ENCODE measurements at places on chromosomes 13 and 19.

DNA sequence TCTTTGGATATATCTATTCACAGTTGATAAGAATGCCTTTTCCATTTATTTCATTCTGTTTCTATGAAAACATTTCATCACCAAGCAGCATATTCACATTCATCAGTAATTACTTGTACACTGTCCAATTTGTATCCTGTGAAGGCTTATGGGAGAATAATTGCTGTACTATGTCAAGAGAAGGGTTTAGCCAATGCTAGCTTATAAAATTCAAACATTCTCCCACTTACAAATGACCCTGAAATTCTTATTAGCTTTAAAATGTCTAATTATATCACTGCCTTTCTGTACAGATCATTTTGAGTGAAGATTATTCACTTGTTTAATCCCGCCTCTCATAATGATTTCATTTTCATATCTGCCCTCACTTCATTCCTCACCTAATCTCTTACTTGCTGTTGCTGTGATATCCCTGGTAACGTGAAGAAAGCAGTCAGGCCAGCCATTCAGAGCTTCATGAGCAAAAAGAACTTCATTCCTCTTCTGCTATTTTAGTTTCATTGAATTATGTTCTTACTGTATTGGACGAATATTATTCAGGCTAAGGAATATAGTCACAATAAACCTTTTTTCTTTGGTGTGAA lies 778.7 kb downstream of the OLFM4 start:
- no peak for DNase-seq

DNA sequence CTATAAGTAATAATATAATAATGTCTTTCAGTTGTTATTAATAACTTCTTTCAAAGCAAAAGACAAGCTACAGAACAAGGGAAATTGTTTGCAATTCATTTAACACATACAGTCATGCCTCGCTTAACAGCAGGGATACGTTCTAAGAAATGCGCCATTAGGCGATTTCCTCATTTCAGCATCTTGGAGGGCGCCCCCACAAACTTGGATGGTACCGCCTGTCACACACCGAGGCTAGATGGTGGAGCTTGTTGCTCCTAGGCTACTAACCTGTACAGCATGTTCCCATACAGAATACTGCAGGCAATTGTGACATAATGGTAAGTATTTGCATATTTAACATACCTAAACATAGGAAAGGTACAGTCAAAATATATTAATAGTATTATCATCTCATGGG lies 8.2 kb upstream of the ANKRD10 start:
- DNase-seq = no peak

DNA sequence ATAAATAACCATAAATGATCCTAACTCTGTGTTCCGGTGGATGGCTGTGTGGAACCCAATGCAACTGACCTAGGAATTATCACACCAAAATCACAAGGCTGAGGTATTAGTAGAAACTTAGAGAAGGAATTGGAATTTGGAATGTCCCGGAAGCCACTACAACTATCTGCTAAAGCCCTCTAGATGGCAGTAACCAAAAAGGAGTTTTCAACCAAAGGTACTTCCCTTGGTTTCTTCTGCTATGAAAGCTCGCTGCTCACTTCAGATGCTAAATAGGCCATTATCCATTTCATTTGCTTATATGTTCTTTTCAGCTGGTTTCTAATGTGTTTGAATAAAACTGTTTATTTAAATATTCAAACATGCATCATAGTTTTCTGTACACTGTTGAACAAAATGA lies 1589.1 kb upstream of the SPRY2 start:
- DNase-seq = no peak

DNA sequence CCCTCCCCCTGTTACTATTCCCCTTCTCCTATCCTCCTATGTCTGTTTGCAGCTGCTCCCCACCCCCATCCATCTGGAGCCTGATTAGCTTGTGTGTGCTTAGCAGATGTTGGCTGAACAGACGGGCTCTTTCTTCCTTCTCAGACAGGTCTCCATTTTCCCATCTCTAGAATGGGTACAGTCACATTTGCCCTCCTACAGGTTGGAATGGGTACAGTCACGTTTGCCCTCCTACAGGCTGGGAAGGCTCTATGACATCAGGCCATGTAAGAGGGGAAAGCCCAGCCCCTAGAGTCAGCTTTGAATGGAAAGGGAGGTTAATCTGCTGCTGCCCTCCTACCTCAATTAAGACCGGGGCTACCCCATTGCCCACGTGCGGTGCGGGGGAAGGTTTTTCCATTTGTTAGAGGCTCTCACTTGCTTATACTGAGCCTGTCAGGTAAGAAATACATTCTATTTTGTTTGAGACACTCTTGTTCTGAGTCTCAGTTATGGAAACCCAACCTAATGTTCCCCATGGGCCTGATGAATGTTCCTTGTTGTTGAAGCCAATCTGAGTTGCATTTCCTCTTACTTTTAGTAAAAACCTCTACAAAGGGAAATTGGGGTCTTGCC lies 2.2 kb upstream of the CLEC17A start:
- peak; percentile 45 for DNase-seq

- no peak for DNase-seq
These were observed 72.2 kb upstream of the DACH1 start for GRCh38 chr13:71939186-71939585.

DNA sequence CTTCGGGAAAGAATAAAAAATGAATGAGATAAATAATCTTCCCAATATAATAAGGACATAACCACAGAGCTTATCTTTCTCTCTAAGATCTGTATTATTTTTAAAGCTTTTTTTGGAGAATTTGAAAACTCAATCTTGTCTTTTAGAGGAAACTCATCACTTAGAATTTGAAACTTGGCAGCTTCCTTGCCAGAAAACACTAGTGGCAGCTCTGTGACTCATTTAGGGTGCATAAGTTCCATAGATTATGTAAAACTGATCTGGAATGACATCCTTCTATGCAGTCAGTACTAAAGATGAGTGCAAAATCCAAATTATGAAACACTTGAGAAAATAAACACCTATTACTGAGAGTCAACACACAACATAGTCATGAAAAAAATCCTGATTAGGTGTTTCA lies 848.0 kb downstream of the DACH1 start:
- no peak for DNase-seq

DNA sequence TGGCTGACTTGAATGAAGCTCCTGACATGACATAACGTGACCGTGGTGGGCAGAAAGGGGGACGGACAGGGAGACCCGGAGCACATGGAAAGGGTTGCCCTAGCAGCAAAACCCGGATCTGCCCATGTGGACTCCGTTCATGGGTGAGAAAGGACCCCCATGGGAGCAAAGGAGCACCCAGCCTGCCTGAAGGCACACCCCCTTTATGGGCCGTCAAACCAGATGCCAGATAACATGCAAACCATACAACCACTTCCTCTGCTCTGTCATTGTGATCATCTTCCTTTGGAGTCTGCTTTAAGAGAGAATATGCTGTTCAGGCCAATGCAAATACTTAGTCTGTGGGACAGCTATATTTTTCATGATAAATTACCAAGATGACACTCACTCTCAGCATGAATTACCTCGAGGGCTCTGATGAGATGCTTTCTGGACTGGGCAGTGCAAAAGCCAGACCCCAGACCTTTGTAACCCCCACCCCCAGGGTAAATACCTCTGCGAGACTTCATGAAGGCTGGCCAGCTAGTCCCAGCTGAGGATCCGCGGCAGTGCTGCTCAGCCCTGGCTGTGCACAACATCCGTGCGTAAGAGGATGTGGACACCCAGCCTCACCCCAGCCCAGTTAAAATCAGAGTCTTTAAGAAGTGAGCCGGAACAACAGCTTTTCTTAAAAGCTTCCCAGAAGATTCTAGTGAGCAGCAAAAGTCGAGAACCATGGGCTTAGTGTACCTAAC lies 126.6 kb downstream of the USP12 start:
- peak; percentile 55 for DNase-seq

GRCh38 chr13:46803586-46803985 lies 6.6 kb upstream of the ESD start:
- DNase-seq = no peak

- DNase-seq = no peak
These were observed 404.4 kb downstream of the SPRY2 start for GRCh38 chr13:79936368-79937136.

Measured in activated CD4-positive, alpha-beta T cell treated with anti-CD3 and anti-CD28 coated beads, Interleukin-10, Interleukin-2, amounts not matched to agents 100 ng/mL and 50 ng/mL, durations not matched to agents 16 hours and 8 hours (primary cell).